ENCODE measurements at places on chromosomes 2 and 18.

GRCh38 chr2:35933031-35933430, 422.5 kb upstream of the CRIM1 start:
- no peak for DNase-seq

DNA sequence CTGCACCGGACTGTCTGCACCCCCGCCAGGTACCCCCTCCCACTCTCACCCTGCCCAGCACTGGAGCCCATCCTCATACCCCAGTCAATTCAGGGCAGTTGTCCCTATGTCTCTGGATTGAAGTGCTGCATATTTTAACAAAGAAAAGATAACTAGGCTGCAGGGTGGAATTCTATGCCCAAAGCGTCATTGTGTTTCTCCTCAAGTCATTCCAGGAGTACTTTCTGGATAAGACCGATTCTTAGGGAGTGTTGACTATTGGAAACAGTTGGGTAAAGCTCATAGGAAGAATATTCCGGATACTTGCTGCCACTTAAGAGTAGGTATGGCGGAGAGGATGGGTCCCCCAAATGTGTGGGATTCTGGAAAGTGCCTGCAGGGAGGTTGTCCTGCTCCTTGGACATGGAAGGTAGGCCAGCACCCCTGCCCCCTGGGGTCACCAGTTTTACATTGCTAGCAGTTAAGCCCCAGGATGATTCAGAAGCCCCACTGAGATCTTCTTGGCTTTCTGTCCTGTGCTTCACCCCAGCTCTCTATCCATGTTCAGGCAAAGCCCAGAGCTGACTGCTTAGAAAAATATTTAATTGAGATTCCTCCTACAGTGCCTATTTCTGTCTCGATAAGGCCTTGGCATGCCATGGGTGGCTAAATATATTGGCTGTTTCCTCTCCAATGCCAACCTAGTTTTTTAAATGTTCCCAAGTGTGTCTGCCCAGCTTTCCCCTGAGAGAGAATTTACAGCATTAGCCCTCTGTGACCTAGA, 48.2 kb downstream of the RPL37A start:
- DNase-seq: no peak

GRCh38 chr2:109151519-109151918, 22.5 kb downstream of the SH3RF3 start:
- no peak for DNase-seq

DNA sequence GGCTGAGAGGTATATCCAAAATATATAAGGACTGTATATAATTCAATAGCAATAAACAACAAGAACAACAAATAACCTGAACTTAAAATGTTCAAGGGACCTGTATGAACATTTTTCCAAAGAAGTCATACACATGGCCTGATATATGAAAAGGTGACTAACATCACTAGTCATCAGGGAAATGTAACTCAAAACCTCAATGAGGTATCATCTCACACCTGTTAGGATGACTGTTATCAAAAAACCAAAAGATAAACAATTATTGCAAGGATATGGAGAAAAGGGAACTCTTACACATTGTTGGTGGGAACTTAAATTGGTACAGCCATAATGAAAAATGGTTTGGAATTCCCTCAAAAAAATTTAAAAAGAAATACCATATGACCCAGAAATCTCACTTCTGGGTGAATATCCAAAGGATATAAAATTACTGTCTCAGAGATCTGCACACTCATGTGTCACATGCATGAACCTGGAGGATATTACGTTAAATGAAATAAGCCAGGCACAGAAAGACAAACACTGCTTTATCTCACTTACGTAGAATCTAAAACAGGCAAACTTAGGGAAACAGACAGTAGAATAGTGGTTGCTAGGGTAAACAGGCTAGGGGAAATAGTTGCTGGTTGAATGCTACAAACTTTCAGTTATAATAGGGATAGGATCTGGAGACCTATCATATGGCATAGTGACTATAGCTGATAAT, 334.5 kb upstream of the MMADHC start:
- no peak for DNase-seq

- no peak for DNase-seq
Measured at GRCh38 chr2:238003234-238004031, 36.6 kb downstream of the UBE2F start.

DNA sequence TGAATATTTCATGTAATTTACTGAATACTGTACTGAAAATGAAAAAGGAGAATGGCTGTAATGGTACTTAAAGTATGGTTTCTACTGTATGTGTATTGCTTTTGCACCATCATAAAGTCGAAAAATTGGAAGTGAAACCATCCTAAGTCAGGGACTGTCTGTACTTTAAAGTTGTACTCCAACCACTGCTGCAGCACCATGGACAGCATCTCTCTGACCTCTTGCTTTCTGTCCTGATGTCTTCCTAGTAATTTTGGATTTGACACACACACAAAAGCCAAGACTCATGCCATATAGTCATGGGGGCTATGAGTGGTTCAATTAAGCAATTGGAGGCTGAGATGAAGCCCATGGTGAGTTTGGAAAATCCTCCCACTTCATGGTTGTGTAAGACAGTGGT, 256.3 kb upstream of the PKDCC start:
- no peak for DNase-seq

- DNase-seq: no peak
Measured at GRCh38 chr2:219944866-219945265, 317.4 kb downstream of the SLC4A3 start.

GRCh38 chr2:221975151-221975550, 323.6 kb downstream of the PAX3 start:
- no peak for DNase-seq

DNA sequence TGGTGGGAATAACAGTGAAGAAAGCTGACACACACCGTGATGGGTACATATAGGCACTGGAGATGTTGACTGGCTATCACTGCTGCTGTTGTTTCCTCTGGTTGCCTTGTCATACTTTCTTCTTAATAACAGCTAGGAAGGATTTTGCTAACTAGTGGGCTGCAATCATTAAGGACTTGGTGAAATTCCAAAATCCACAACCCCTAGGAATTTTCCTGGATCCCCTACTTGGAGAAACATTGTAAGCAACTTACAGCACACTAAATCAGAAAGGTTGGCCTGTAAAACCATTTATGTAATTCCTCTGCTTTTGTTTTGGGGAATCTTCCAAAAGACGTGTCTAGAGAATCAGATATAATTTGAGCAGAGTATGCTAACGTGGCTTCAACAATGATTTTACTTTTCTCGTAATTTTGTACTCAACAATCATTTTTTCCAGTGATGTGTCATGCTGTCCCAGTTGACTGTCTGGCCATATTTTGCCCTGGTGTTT, 8.0 kb upstream of the COL3A1 start:
- no peak for DNase-seq

GRCh38 chr18:76894566-76895346, 72.4 kb downstream of the ZNF236 start:
- no peak for DNase-seq

- DNase-seq: peak; percentile 31
Measured at GRCh38 chr2:37376421-37377186, 32.2 kb downstream of the QPCT start.

DNA sequence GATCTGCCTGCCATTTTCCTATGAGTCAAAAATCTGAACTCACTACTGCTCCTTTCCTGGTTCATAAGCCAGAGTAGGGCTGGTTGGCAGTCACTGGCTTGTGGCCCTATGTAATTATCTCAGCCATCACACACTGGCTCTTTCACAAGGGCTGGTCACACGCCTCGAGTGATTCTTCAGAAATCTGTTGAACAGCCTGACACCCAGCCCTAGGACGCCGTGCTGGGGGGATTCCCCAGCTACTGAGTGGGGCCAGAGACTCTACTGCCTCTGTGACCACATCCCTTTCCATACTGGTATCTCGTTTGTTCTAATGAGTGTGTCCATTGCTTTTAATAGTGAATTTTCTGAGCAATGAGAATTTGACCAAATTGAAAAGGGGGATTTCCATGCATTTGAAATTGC, 45.8 kb upstream of the RBM44 start:
- peak; percentile 66 for DNase-seq

DNA sequence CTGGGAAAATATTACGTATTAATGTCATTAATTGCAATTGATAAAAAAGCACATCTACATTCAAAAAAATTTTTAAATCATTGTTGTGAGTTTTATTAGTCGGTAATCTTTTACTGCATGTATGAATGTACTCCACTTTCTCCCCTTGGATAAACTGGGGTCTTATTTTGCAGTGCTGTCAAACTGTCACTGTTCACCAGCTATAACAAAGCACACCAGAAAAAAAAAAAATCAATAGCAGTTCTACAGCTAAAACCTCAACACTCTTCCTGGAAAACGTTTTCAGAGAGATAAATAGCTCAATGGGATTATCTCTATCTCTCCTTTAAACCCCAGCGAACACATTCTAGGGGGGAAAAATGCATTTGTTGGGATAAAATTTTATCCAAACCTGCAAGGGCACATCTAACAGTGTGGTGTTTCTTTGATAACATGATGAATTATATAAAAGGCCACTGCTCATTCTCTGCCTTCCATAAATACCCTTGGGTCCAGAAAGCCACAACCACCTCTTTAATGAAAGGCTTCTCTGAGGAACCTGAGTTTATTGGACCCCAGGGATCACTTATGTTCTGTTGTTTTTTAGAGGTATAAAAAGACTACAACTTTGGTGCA, 219.9 kb downstream of the CDH20 start:
- DNase-seq: no peak

DNA sequence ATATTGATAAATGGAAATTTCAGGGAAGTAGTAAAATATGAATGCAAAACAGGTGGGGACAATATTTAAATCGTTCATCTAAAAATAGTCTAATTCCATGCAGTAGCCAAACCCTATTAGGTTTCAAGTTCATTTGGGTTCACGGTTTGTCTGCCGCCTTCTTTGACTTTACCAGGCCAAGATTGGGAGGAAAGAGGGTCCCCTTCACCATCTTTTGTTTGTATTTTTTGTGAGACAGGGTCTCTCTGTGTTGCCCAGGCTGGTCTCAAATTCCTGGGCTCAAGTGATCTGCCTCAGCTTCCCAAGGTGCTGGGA, 98.5 kb upstream of the ATL2 start:
- no peak for DNase-seq

DNA sequence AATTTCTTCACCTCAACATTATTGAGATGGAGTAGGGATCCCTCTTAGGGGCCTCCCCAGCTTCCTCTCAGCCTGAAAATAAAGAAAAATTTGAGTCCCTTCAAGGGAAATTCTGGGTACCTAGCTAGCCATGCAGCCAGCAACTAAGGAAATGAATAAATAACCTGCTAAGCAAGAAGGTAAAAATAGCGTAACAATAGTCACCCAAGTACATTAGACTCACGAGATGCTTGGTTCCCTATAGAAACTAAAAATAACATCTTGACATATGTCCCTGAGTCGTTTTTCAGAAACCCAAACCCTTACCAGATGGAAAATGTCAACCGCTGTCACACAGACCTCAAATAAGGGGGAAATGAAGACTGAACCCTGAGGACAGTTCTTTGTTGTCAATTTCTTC, 51.9 kb downstream of the CACNB4 start:
- no peak for DNase-seq

DNA sequence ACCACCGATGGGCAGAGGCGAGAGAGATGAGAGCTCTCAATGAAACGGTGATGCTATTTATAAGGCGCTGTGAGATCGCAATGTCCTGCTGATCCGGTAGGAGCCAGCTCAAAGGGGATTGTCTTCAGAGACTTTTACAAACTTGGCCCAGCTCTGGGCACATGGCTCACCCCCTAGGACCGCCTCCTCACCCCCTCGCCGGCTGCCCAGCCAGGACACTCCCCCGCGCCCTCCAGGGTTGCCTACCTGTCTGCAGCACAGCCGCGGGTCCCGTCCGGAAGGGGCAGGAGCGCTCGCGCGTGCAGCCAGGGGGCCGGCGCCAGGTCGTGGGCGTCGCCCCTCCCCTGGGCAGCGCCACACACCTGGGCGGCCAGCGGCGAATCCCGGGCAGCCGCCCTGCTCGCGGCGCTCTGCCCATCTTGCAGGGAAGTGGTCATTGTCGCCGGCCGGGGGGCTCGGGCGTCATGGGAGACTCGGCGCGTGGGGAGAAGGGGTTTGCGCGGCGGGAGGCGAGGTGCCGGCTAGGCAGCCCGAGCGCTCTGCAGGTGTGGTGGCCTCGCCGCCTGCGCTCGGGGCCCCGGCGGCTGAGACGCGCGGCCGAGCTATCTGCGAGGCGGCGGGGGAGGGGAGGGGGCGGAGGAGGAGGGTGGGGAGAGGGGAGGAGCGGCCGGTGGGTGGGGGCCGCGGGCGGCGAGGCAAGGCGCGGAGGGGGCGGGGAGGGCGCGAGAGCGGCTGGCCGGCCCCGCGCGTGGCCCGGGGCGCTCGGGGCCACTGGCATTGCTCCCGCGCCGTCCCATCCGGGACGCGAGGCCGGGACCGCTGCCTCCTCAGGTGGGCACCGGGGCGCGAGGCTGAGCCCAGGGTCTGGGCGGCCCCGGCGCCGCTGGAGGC, at the start of gene GRB14:
Gene GRB14 (minus strand): TSS at position 610 of the 891 bp plus-strand sequence. CDS start 173 bp downstream, at position 437.
- DNase-seq: peak; percentile 8
